EH (cell line): ENCODE measurements at places on chromosomes 2 and 18.

GRCh38 chr2:126041391-126042047 lies 614.4 kb upstream of the GYPC start:
- no peak for DNase-seq

DNA sequence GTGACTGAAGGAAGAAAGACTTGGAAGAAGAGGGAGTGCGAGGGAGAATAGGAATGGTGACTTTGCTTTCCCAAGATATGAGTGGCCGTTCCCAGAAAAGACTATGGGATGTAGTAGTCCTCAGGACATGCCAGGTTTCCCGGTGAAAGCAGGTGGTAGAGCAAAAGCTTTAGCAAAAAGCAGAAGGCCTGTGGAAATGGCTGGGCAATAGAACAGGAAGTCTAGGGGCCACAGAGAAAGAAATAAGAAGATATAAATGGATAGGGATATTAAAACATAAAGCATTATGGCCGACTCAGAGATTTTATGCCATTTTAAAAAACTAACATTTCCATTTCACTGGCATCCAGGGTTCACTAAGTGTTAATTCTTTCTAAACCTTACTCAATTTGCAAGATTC lies 1.2 kb upstream of the SERPINB13 start:
- DNase-seq, result no peak

- DNase-seq, result no peak
Measured at GRCh38 chr18:53219853-53220252, 879.9 kb downstream of the DCC start.

GRCh38 chr2:54597153-54597848 lies 126.2 kb upstream of the EML6 start:
- no peak for DNase-seq

DNA sequence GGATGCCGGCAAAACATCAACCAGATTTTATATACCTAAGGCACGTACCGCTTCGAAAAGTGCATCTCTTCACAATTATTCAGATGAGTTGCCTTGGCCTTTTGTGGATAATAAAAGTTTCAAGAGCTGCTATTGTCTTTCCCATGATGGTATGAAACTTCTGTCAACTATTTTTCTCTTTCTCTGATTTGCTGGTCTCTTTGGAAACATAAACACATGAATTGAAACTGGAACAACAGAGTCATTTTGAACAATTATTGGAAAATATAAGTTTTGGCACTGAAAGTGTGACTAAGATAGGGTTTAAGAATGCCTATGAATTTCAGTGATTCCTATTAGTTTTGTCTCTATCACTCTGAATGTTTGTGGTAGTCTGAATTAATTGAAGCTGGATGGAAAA lies 109.9 kb downstream of the DPP4 start:
- no peak for DNase-seq

DNA sequence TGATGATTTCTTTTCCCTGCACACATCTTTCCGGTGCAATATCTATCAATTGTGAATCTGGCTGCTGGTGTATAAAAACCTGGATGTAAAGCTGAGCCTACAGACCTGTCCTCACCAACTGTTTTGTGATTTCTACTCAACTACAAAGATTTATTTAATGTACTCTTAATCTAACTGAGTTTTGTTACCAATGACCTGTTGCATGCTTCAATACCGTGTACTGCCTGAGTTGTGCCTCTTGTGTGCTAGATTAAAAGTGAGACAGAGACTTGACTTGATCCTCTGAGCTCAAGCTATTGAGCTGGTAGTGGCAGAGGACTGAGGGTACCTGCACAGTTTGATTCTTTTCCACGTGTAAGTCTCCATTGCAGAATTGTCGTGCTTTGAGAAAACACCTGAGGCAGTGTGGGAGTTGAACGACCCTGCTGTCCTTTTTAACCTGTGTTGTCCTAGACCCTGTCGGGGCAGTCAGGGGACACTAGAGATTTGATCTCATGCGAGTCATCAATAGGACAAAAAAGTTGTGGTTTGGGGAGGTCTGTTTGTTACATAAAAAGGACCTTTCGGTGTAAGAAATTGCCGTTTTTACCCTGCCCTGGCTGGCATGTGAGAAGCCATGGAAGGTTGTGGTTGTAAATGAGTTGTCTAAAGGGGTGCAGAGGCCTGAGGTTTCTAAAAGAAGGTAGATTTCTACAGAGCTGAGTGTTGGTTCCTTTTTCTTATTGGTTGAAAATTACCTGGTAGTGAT lies 231.3 kb downstream of the ALPK2 start:
- no peak for DNase-seq

DNA sequence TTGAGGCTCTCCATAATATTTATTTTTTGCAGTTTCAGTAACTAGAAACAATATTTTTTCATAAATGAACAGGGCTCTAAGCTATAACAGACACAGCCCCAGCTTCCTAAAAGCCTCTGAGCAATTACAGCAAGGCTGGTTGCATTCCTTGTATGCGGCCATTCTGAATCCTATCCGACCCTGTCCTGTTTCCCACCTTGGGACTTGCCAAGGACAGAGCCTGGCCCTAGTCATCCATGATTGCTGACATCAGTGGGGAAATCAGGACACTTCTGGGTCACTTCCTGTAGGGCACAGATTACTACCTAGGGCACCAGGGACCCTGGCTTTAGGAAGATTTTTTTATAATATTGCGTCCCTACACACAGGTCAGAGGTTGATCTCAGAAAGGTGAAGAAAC lies 5.5 kb downstream of the TMEM177 start:
- no peak for DNase-seq

DNA sequence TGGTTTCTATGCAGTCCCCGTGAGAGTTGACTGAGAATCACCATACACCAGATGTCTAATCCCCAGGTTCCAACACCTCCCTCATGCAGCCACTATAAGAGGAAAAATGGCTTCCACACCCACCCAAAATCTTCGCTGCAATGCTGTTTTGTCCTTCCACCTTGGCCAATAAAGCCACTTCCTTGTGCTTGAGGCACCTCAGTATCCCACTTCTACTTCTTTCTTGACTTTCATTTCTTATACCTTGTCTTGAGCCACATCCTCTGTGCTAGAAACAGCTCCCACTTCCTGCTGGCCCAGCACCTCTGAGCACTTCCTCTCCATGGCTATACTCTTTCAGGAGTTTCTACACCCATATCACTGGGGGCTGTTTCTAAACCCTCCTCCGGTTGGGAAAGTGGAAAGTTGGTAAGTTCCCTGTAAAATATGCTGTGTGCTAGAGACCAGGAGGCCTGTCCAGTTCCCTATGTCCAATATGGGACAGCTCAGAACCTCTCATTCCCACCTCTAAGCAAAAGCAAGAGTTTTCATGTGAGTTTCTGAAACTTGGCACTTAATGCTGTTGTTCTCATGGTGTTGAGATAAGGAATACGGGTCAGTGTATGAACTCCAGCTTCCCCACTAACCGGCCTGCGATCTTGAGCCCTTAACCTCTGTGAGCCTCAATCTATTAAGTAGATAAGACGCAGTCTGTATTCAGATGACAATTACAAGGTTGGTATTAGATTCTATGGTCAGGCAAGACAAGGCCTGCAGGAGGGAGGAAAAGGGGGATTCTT lies 209.1 kb upstream of the ID2 start:
- DNase-seq, result no peak

DNA sequence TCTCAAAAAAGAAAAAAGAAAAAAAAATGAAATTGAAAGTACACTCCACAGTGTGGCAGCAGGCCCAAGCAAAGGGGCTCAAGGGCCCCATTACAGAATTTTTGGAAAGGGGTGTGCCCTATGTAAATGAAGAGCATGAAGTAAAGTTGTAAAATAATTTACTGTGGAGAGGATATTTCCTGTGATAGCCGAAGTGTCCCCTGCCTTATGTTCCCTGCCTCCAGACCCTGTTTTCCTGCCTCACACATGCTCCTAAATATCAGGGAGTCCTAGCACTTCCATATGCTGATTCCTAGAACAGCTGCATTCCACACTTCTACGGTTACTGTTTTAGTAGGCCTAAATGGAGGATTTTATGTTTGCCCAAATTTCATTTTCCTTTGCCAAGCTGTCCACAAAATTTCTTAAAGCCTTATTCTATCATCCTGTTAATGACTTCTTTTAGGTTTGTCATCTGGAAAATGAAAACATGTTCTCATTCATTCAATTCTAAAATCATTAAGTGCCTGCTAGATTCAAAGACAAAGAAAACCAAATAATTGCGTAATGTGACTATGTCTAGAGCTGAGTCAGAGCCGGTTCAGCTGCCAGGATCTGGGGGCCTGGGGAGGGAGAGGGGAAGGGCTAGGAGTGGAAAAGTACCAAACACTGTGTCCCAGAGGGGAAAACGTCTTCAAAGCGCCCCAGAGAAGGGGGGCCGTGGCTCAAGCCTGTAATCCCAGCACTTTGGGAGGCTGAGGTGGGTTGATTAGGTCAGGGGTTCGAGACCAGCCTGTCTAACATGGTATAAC lies 25.9 kb upstream of the IMPA2 start:
- DNase-seq, result peak; percentile 90

GRCh38 chr2:109216332-109216731 lies 87.3 kb downstream of the SH3RF3 start:
- no peak for DNase-seq

DNA sequence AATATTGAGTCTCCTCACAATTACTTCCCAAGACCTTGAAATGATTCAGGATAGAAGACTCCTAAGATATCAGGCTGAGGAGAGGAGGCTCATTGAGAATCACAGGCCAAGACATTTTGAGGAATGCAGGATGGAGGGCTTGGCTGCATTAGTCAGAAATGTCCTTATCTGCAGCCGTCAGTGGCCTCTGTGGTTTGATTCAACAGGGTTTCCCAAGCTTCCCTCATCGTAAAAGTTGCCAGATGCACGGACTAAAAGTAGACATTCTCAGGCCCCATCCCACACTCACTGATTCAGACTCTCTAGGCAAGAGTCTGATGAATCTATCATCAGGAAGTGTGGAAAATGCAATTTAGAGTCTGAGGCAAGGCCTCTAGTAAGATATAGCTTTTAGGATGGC lies 34.0 kb upstream of the TMEM178A start:
- peak; percentile 99 for DNase-seq

GRCh38 chr2:56287974-56288373 lies 104.2 kb downstream of the CCDC85A start:
- peak; percentile 82 for DNase-seq

DNA sequence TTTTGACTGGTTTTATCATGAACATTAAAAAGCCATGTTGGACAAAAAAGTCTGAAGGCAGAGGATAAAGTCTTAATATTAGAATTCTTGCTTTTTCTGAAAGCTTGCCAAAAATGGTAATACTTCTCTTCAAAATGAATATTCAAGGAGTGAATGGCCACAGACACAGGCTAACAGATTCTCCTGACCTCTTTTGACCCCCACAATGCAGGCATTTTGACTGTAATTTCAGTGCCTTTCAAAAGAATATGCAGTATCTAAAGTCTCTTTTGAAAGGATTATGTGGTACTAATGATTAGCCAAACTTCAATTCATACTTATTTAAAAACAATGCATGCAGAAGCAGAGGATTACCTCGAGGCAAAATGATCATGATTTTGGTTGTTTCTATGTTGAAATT lies 557.8 kb upstream of the GCFC2 start:
- no peak for DNase-seq

- DNase-seq, result no peak
Measured at GRCh38 chr2:166627893-166628292, 133.8 kb upstream of the SCN7A start.

- DNase-seq, result peak; percentile 98
Measured at GRCh38 chr2:45009303-45009927, at the start of gene SIX2. Gene SIX2 (minus strand): TSS chr2:45009452. CDS start chr2:45009110, 342 bp downstream.

- peak; percentile 86 for DNase-seq
Measured at GRCh38 chr18:9101730-9102507, 580 bp upstream of the NDUFV2 start.

- no peak for DNase-seq
Measured at GRCh38 chr2:27024188-27024587, 8.6 kb upstream of the TMEM214 start.

- peak; percentile 54 for DNase-seq
Measured at GRCh38 chr2:231348173-231348572, 47.3 kb upstream of the B3GNT7 start.

DNA sequence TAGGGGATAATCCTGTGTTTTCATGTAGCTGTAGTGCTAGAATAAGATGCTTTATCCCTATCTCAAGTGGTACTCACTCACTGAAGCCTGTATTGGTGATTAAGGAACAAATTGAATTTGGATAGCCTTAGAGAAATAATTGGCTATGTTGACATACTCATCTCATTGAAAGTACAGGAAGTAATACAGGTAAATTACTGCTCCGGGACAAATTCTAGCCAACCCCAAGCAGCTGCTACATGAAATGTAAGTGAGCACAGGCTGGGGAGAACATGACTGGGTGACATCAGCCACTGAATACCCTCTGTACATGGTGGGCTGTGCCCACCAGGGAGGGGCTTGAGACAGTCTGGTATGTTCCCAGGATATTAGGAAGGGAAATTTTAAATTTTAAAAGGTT lies 188.4 kb upstream of the RASGRP3 start:
- no peak for DNase-seq

DNA sequence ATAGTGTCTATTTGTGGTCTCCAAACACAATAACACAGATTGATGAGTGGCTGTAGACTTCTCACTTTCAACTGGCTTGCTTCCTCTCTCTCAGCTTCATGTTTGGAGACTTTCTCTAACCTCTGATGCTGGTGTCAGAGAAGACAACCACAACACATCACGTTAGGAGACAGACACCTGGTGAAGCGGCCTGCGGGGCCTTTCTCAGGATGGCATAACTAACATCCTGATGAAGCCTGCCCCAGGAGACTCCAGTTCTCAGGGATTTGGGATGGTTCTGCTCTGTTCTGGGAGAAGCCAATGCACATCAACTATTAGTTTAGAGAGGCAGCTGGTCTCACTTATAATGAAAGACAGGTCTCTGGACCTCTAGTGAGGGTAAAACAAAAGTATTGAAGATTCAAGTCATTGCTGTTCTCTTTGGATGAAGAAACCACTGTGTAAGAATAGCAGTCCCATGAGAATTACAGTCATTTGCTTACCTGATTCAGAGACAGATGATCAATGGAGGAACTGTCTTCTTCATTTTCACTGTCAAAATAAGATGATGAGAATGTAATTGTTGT lies 2.0 kb downstream of the IL1A start:
- DNase-seq, result no peak

- DNase-seq, result peak; percentile 80
Measured at GRCh38 chr2:207143215-207144172, 22.3 kb downstream of the KLF7 start.

- DNase-seq, result peak; percentile 99
Measured at GRCh38 chr2:219368690-219369191, 19.0 kb downstream of the DNPEP start.

DNA sequence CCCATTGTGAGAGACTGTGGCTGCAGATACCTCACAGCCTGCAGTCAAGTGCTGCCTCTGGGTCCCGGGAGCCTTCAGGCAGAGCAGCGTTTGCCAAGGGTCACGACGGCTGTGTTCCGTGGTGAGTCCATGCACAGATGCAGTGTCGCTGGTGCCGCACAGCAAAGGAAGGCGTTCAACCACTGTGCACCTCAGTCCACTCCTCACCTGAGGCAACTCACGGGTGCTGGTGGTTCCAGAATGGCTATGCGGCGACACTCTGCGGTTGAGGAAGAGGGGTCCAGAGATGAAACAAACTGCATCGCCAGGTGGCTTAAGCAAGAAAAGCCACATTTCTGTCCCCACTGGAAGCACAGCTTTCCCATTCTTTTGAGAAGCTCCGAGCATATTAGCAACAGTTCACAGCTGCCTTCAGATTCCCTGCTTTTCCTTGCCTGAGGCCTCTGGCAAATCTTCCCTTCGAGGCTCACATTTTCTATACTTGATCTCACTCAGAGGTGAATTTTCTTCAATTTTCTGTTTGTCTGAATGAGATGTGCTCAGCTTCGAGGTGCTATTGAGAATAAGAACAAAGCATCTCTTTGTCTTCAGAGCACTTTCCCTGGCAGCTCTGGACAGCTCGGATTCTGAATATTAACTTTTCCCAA lies 208.8 kb upstream of the TWIST2 start:
- no peak for DNase-seq

- DNase-seq, result no peak
Measured at GRCh38 chr18:50651334-50651733, 91.4 kb downstream of the MAPK4 start.
